ENCODE measurements at places on chromosomes 13 and 19.
A peak's percentile ranks its signal among the peaks of the same experiment; 100 is the strongest.

DNA sequence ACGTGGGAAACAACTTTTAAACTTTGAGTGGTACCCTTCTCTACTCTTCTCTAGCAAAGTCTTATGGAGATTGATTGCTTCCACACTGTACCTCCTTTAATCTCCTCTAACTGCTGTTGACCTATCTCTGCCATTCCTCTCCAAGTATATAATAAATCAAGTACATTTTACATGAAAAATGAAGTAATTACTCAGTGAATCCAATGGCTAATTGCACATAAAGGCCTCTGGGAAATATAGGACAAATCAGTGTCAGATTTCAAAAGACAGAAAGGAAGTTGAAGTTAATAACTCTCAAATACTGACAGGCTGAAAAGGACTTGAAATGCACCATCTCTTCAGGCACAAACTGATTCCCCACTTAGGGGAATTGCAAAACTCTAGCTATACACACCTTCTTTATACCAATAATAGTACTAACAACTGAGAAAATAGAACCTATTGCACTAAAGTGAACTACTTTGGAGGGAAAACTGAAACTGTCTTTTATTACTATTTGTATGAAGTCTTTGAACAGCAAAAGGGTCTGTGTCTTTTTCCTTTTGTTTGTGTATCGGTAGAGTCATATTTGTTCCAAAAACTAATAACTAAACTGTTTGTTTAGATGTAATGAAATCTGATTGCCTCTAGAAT is 701.1 kb downstream of the PCDH9 start:
- no peaks in the 10 kb centered on the region for H3K36me3 ChIP-seq
- no peaks in the 10 kb centered on the region for H3K27me3 ChIP-seq
- no peak for DNase-seq
- H3K27ac ChIP-seq: no peak overlapping the region
- no peak overlapping the region for H3K4me3 ChIP-seq

- no peaks in the 10 kb centered on the region for H3K36me3 ChIP-seq
- H3K4me1 ChIP-seq: no peaks in the 10 kb centered on the region
Measured at GRCh38 chr19:29596885-29597525, 9.1 kb upstream of the POP4 start.

- H3K27me3 ChIP-seq: no peaks in the 10 kb centered on the region
- DNase-seq: no peak
- H3K4me1 ChIP-seq: no peaks in the 10 kb centered on the region
- H3K27ac ChIP-seq: no peak overlapping the region
- H3K4me3 ChIP-seq: peak overlapping the region; percentile 9
Measured at GRCh38 chr13:76882431-76882830, 3.8 kb downstream of the KCTD12 start.

GRCh38 chr19:1917146-1917545 is 11.9 kb downstream of the ADAT3 start:
- DNase-seq: no peak
- H3K27me3 ChIP-seq: no peaks in the 10 kb centered on the region
- no peak overlapping the region for H3K27ac ChIP-seq

DNA sequence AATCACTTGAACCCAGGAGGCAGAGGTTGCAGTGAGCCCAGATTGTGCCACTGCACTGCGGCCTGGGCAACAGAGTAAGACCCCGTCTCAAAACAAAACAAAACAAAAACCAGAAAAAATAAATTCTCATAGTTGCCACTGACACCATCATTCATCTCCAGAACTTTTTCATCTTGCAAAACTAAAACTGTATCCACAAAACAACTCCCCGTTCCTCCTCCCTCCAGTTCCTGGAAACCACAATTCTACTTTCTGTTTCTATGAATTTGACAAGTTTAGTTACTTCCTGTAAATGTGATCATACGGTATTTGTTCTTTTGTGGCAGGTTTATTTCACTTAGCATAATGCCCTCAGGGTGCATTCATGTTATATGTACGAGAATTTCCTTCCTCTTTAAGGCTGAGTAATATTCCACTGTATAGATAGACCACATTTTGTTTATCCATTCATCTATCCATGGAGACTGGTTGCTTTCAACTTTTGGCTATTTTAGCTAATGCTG is 13.2 kb upstream of the ADGRE5 start:
- H3K27me3 ChIP-seq: no peaks in the 10 kb centered on the region
- no peaks in the 10 kb centered on the region for H3K4me1 ChIP-seq
- H3K36me3 ChIP-seq: no peaks in the 10 kb centered on the region
- DNase-seq: peak; percentile 63

Data from small intestine (tissue), 16 donors.